Fibroblast of lung (primary cell): ENCODE measurements at places on chromosomes 12 and 14. TPM values are rescaled to one million over a fixed set of nuclear protein-coding genes. Genes with fewer than 3 reads are reported as not detected.

- H3K36me3 ChIP-seq, result no peaks in the 10 kb centered on the region
- DNase-seq, result no peak
- peaks cover 7% of the 10 kb centered on the region for H3K27me3 ChIP-seq
- no peak overlapping the region for H3K27ac ChIP-seq
Measured at GRCh38 chr14:99264691-99265450, 7.1 kb downstream of the BCL11B start.

- no peaks in the 10 kb centered on the region for H3K36me3 ChIP-seq
- peaks cover 4% of the 10 kb centered on the region for H3K27me3 ChIP-seq
- H3K4me3 ChIP-seq, result no peak overlapping the region
- no peak overlapping the region for H3K27ac ChIP-seq
Measured at GRCh38 chr14:103155010-103155409, 31.7 kb downstream of the TNFAIP2 start.

GNB3 gene
- 1.3 and 1.7 TPM in 2 replicates for total RNA-seq

- no peak overlapping the region for H3K27ac ChIP-seq
- no peak overlapping the region for H3K4me3 ChIP-seq
- no peaks in the 10 kb centered on the region for H3K4me1 ChIP-seq
- H3K27me3 ChIP-seq, result no peaks in the 10 kb centered on the region
- no peaks in the 10 kb centered on the region for H3K36me3 ChIP-seq
Measured at GRCh38 chr12:92650228-92650822, 52.5 kb upstream of the PLEKHG7 start.

GRCh38 chr12:54282949-54283593 is 2.5 kb downstream of the HNRNPA1 start:
- DNase-seq, result no peak
- H3K36me3 ChIP-seq, result peaks cover 15% of the 10 kb centered on the region
- no peaks in the 10 kb centered on the region for H3K27me3 ChIP-seq
- peak overlapping the region; percentile 94 for H3K4me3 ChIP-seq

MMP19 gene
- 3.3 and 7.1 TPM in 2 replicates for total RNA-seq

DNA sequence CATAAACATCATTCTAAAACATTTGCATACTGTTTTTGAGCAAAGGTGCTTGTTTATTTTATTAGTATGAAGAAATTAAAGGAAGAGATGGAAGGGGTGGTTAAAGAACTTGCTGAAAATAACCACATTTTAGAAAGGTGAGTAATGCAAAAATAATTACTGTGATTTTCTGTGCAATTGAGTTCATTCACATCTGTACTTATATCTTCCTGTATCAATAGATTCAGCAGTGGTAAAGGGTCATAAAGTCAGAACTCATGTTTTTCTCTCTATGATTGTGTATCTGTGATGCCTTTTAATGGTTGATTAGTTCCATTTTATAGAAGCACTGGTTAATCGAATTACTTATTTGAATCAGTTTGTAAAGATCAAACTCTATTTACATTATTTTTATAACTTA is 46.0 kb downstream of the TBK1 start:
- H3K36me3 ChIP-seq, result peaks cover 3% of the 10 kb centered on the region
- DNase-seq, result no peak
- H3K27ac ChIP-seq, result no peak overlapping the region
- no peaks in the 10 kb centered on the region for H3K27me3 ChIP-seq
- no peak overlapping the region for H3K4me3 ChIP-seq

KRT86 gene
- total RNA-seq, result 0.17 TPM in 1 of 2 replicates, not detected in the other

- peak; percentile 98 for DNase-seq
- no peaks in the 10 kb centered on the region for H3K27me3 ChIP-seq
- H3K36me3 ChIP-seq, result no peaks in the 10 kb centered on the region
Measured at GRCh38 chr12:29320295-29321085, 60.5 kb downstream of the ERGIC2 start.

DNA sequence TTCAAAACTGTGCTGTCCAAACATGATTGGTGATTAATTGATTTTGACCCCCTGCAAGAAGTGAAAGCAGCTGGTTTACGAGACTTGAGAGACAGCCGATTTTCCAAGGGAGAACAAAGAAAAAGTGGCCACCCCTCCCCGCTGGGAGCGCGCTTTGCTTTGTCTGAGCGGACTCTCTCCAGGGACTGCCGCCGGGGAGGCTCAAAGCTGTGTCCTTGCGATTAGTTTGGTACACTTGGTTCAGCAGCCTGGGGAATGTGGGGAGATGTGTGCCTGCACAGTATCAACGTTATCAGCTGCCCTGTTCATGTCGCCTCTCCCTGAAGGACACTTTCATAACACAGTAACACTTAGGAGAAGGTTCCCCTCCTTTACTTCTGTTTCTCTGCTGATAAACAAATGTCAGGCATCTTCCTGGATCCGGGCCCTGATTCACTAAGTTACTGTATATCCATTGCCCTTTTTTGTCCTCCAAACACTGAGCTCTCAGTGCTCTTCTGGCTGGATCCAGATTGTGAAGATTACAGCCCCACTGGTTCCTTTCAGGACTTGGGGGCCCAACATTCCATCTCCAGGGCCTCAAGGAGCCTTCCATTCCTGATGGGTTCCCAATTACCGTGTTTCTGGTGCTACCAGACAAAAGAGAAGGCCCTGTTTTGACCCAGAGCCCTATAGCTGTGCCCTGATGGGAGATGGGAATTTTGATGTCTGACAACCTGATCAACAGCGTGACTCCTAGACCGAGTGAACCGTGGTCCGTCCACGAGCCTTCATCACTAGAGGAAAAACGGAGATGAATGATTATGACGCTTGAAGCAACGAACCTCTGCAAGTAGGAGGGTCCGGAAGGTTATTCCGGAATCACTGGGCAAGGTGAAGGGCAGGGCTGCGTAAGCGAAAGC is 31.7 kb upstream of the TUBA1C start:
- H3K36me3 ChIP-seq, result no peaks in the 10 kb centered on the region
- no peaks in the 10 kb centered on the region for H3K27me3 ChIP-seq
- H3K4me3 ChIP-seq, result peak overlapping the region; percentile 30
- peaks cover 15% of the 10 kb centered on the region for H3K4me1 ChIP-seq

DNA sequence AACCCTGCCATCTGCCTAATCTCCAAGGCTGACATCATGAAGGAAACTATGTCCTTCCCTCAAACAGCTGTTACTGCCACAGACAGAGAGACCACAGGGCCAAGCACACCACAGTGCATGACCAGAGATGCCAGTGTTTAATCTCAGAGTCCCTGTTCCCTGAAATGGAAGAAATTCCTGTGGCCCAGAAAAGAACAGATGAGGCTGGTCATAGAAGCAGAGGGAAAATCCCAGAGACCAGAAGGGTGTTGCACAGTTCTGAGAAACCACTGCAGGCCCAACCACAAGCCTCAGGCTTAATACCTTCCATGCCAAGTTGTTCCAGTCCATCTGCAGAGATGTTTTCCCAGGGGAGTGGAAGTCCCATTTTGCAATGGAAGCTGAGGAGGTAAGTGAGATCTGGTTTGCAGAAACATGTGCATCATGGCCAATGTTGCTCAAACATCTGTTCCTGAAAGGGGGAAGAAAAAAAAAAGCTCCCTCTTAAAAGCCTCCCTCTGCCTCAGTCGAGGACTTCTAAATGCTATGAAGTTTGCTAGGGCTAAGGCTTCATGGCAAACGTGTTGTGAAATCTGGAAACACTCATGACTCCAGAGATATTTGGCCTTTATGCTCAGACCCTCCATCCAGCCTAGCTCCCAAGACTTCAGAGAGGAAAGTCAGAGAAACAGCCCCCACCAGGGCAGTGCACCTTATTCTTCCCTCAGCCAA is 98.6 kb downstream of the SCARB1 start:
- peaks cover 3% of the 10 kb centered on the region for H3K27me3 ChIP-seq
- H3K36me3 ChIP-seq, result no peaks in the 10 kb centered on the region
- H3K27ac ChIP-seq, result peak overlapping the region; percentile 48
- peaks cover 10% of the 10 kb centered on the region for H3K4me1 ChIP-seq
- peak; percentile 98 for DNase-seq
- no peak overlapping the region for H3K4me3 ChIP-seq

GRCh38 chr12:18207266-18207665 is 54.1 kb upstream of the PIK3C2G start:
- H3K27me3 ChIP-seq, result no peaks in the 10 kb centered on the region
- DNase-seq, result no peak
- no peak overlapping the region for H3K27ac ChIP-seq

- no peaks in the 10 kb centered on the region for H3K36me3 ChIP-seq
- H3K4me1 ChIP-seq, result no peaks in the 10 kb centered on the region
- no peak within 1 kb of the TSS for H3K27ac ChIP-seq
- peak within 1 kb of the TSS; percentile 37 for H3K4me3 ChIP-seq
- DNase-seq, result no peak
- peaks cover 30% of the 10 kb centered on the region for H3K27me3 ChIP-seq
Measured at GRCh38 chr14:32938719-32939253, at the start of gene NPAS3. TSS of gene NPAS3 (plus strand) at chr14:32938879.

DNA sequence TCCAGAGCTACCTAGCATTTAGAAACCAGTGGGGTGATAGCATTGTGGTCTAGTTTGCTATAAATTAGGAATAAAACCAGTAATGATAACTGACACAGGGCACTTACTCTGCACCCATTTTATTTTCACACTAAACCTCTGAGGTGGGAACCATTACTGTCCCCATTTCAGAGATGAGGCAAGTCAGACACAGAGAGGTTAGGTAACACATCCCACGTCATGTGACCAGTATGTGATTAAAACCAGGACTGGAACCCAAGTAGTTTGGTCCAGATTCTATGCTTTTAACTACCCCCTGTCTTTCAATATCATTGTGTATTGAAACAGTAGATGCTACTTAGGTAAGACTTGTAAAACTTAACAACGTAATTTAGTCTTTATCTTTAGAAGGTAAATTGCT is 110.2 kb downstream of the PLXNC1 start:
- DNase-seq, result no peak
- no peaks in the 10 kb centered on the region for H3K36me3 ChIP-seq
- H3K4me3 ChIP-seq, result no peak overlapping the region
- H3K27ac ChIP-seq, result no peak overlapping the region

DNA sequence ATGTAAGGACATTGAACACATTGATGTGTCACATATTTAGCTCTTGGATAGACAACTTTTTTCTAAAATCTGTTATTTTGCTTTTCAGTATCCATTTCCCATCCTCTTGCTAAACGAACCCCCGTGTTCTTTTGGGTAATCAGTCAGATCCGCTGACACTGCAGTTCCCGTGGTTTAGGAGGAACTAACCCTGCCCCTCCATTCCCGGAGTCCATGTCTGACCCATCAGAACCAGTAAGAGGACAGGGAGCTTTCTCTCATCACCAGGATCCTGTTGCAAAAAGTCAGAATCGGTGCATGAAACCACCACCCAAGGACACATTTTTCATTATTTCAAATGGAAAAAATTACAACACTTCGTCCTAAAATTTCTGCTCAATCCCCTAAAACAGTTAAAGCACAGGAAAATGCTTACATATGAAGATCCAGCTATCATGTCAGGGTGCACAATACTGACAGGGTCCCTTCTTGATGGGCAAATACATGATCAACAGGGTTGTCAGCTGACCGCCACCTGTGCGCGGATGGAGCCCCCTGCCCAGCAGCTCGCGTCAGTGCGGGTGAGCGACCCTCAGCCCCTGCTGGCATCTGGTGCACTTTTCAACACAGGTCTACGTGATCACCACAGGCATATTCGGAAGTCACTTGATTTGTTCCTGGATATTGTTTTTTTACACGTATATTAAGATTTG is 276.8 kb downstream of the ADGRD1 start:
- no peak overlapping the region for H3K4me3 ChIP-seq
- H3K4me1 ChIP-seq, result no peaks in the 10 kb centered on the region
- no peak for DNase-seq
- no peaks in the 10 kb centered on the region for H3K27me3 ChIP-seq
- H3K27ac ChIP-seq, result no peak overlapping the region
